Activated CD8-positive, alpha-beta T cell treated with anti-CD3 and anti-CD28 coated beads, Interleukin-2, amount 10 ng/mL, durations not matched to agents 7 days and 5 days (primary cell): ENCODE measurements at places on chromosomes 13 and 19. TPM values are rescaled to one million over a fixed set of nuclear protein-coding genes. Genes with fewer than 3 reads are reported as not detected.
A peak's percentile ranks its signal among the peaks of the same experiment; 100 is the strongest.

DNA sequence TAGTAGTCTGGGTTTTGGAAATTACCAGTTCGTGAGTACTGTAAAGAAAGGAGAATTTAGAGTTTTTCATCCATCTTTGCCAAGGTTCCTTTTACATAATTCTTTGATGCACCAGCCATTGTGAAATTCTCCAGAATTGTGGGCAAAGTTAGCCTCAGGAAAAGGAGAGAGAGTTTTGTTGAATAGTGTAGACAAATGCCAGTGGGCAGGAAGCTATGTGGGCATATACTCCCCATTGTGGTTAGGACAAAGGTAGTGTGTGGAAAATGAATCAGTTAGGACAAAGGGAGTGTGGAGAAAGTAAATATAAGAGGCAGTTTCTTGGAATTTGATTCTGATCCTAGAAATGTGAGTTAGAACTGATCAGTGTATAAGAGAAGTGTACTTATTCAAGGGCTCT is 67.9 kb downstream of the PCCA start:
- no peaks in the 10 kb centered on the region for H3K27me3 ChIP-seq
- no peak overlapping the region for H3K27ac ChIP-seq
- no peak overlapping the region for H3K4me3 ChIP-seq
- peaks cover 7% of the 10 kb centered on the region for H3K4me1 ChIP-seq
- H3K36me3 ChIP-seq = peaks cover 2% of the 10 kb centered on the region

- peaks cover 26% of the 10 kb centered on the region for H3K4me1 ChIP-seq
- peak; percentile 73 for DNase-seq
- peak overlapping the region; percentile 88 for H3K4me3 ChIP-seq
- H3K36me3 ChIP-seq = peaks cover 14% of the 10 kb centered on the region
- H3K27me3 ChIP-seq = no peaks in the 10 kb centered on the region
Measured at GRCh38 chr19:1650650-1651567, 1.5 kb downstream of the TCF3 start.

GRCh38 chr13:48436661-48437288 is 23.9 kb upstream of the LPAR6 start:
- no peaks in the 10 kb centered on the region for H3K27me3 ChIP-seq
- peaks cover 41% of the 10 kb centered on the region for H3K4me1 ChIP-seq
- H3K27ac ChIP-seq = no peak overlapping the region
- H3K36me3 ChIP-seq = peaks cover 51% of the 10 kb centered on the region
- DNase-seq = no peak

The GRIK5 gene
- 0.37 TPM for total RNA-seq

The ADGRE2 gene
- total RNA-seq = 0.29 TPM

- H3K27ac ChIP-seq = peak overlapping the region; percentile 80
- H3K36me3 ChIP-seq = peaks cover 22% of the 10 kb centered on the region
- peaks cover 25% of the 10 kb centered on the region for H3K4me1 ChIP-seq
- peak overlapping the region; percentile 84 for H3K4me3 ChIP-seq
- no peaks in the 10 kb centered on the region for H3K27me3 ChIP-seq
Measured at GRCh38 chr19:11598103-11598483, 810 bp downstream of the ZNF627 start.

GRCh38 chr13:29281932-29282495 is 313.5 kb downstream of the SLC7A1 start:
- H3K27ac ChIP-seq = no peak overlapping the region
- no peaks in the 10 kb centered on the region for H3K4me1 ChIP-seq
- no peaks in the 10 kb centered on the region for H3K36me3 ChIP-seq
- H3K27me3 ChIP-seq = no peaks in the 10 kb centered on the region

DNA sequence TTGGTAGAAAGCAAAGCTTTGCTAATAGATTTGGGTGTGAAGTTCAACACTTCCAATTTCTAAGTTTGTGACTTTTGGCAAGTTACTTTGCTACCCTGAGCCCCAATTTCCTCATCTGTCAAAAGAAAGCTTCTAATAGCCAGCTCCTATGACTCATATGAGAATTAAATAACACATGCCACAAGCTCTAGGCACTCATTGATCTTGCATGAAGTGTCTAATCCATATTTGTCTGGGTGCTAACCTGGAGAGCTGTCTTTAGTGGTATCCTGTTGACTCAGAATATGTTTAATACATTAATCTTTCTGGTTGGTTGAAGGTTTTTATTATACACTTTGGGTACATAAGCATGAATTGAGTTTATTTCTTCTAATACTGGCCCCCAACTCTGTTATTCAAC is 188.8 kb downstream of the POSTN start:
- no peak overlapping the region for H3K4me3 ChIP-seq
- no peaks in the 10 kb centered on the region for H3K36me3 ChIP-seq
- DNase-seq = no peak
- no peaks in the 10 kb centered on the region for H3K4me1 ChIP-seq
- H3K27me3 ChIP-seq = no peaks in the 10 kb centered on the region

- no peaks in the 10 kb centered on the region for H3K36me3 ChIP-seq
- no peak for DNase-seq
- H3K4me3 ChIP-seq = no peak overlapping the region
- peaks cover 2% of the 10 kb centered on the region for H3K27me3 ChIP-seq
Measured at GRCh38 chr13:111491659-111492058, 171.2 kb downstream of the TEX29 start.

DNA sequence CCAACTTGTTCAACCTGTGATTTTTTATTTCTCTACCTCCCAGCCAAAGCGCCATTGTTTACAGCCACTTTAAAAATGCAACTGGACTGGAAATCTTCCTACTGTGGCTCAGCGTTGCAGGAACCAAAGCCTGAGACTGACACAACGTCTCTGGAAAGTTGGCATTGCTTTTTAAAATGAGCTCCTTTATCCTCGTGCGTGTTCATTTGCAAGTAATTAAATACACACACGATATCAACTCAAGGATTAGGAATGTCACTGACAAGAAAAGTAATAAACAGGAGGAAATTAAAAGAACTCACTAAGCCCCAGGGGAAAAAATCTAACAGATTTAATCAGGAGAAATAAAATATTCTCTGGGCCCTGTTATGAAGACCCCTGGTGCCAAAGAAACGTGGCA is 184.6 kb upstream of the IRS2 start:
- H3K36me3 ChIP-seq = no peaks in the 10 kb centered on the region
- no peak overlapping the region for H3K27ac ChIP-seq
- H3K4me3 ChIP-seq = no peak overlapping the region

DNA sequence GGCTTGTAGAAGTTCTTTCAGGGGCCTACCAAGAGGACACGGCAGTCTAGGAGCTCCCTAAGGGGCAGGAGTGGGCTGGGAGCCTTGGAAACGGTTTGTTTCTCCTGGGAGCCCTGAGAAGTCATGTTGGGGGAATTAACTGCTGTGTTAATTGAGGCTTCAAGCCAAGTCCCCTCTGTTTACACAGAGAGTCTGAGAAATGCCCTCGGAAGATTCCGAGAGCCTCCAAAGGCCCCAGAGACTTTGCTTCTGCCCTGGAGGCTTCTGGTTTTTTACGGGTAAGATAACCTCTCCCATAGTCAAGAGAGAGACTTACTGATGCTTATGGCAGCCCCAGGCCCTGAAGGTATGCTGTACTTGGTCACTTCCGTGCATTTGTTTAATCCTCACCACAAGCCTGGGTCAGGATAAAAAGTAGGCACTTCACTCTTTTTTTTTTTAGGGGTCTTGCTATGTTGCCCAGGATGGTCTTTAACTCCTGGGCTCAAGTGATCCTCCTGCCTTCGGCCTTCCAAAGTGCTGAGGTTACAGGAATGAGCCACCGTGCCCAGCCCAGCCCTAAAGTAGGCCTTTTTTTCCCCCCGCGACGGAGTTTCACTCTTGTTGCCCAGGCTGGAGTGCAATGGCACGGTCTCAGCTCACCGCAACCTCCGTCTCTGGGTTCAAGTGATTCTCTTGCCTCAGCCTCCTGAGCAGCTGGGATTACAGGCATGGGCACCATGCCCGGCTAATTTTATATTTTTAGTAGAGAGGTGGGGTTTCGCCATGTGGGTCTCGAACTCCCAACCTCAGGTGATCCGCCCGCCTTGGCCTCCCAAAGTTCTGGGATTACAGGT is 15.2 kb downstream of the IER2 start:
- peaks cover 28% of the 10 kb centered on the region for H3K36me3 ChIP-seq
- peak overlapping the region; percentile 88 for H3K4me3 ChIP-seq
- no peaks in the 10 kb centered on the region for H3K27me3 ChIP-seq

DNA sequence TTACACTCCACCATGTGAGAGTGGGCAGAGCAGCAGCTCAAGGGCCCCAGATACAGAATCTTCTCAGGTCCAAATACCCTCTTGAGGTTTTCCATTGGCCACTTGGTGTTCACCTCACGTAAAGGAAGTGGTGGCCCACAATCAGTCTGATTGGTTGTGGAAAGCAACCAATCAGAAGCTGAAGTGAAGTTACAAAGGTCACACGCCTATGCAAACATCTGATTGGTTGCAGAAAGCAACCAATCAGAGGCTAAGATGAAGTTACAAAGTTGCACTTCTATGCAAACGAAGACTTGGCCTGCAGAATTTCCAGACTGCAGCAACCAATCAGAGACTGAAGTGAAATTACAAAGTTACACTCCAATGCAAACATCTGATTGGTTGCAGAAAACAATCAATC is 14.3 kb upstream of the TM9SF2 start:
- peak overlapping the region; percentile 32 for H3K27ac ChIP-seq
- peaks cover 25% of the 10 kb centered on the region for H3K36me3 ChIP-seq
- DNase-seq = no peak
- H3K4me3 ChIP-seq = no peak overlapping the region
- H3K4me1 ChIP-seq = peaks cover 40% of the 10 kb centered on the region
- H3K27me3 ChIP-seq = no peaks in the 10 kb centered on the region

The FCAR gene
- total RNA-seq = not detected

GRCh38 chr13:93307651-93308050 is 81.0 kb downstream of the GPC6 start:
- no peaks in the 10 kb centered on the region for H3K36me3 ChIP-seq
- no peaks in the 10 kb centered on the region for H3K27me3 ChIP-seq
- no peak for DNase-seq
- no peak overlapping the region for H3K27ac ChIP-seq
- no peaks in the 10 kb centered on the region for H3K4me1 ChIP-seq

The SERTM1 gene
- total RNA-seq = not detected

GRCh38 chr13:79874396-79875360 is 393.7 kb downstream of the NDFIP2 start:
- no peaks in the 10 kb centered on the region for H3K27me3 ChIP-seq
- DNase-seq = no peak
- H3K4me1 ChIP-seq = no peaks in the 10 kb centered on the region
- no peak overlapping the region for H3K4me3 ChIP-seq
- no peaks in the 10 kb centered on the region for H3K36me3 ChIP-seq

The TNFSF9 gene
- 1.7 TPM for total RNA-seq

DNA sequence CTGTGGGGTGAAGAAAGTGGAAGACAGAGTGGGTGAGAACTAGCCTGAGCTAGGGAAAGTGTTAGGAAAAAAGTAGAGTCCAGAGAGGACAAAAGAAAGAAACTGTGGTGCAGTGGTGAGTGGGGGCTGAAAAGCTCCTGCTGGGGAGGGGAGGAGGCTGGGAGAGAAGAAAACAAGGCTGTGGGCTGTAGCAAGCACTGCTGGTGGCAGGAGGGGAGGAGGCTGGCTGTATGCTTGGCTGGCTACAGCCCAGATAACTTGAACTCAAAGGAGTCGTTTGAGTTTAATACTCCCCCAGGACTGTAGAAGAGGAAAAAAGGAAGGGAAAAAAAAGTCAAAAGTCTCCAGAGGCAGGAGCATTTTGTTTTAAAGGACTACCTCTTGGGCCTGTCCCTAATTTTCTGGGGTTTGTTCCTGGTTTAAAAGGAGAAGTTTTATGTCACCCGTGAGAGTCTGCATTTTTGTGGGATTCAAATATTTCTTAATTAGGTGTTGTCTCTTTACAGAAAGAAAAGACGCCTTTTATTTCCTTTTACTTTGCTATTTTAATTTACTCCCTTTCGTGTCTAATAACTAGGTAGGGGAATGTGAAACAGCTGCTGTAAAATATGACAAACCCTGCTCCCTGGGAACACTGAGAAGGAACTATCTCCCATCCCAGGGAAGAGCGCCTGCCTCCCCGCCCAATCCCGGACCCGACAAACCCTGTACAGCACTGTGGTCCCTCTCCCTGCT is 21.7 kb downstream of the ZIC5 start:
- H3K36me3 ChIP-seq = no peaks in the 10 kb centered on the region
- no peak overlapping the region for H3K4me3 ChIP-seq

The PIBF1 gene
- total RNA-seq = 29.6 TPM

- H3K27me3 ChIP-seq = peaks cover 14% of the 10 kb centered on the region
- H3K36me3 ChIP-seq = no peaks in the 10 kb centered on the region
- no peak overlapping the region for H3K4me3 ChIP-seq
- DNase-seq = no peak
Measured at GRCh38 chr13:97935071-97935470, 18.4 kb upstream of the IPO5 start.

DNA sequence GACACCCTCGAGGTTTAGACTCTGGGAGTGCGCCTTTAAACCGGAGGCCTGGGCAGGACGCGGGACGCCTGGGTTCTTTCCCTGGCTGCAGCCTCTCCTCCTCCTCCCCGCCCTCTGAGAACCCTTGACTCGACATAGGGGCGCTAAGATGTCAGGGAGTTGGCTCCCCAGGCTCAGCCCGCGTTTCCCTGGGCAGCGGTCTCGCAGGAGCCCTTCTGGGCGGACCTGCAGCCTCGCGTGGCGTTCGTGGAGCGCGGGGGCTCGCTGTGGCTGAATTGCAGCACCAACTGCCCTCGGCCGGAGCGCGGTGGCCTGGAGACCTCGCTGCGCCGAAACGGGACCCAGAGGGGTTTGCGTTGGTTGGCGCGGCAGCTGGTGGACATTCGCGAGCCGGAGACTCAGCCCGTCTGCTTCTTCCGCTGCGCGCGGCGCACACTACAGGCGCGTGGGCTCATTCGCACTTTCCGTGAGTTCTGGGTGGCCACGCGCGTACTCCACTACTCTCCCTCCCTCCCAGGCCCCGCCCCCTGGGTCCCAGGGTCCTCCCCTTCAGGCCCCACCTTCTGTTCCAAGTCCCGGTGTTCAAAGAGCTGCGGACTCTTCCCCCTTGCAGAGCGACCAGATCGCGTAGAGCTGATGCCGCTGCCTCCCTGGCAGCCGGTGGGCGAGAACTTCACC is 1.3 kb downstream of the ICAM5 start:
- peak; percentile 66 for DNase-seq
- H3K4me1 ChIP-seq = peaks cover 91% of the 10 kb centered on the region
- peaks cover 10% of the 10 kb centered on the region for H3K36me3 ChIP-seq
- H3K4me3 ChIP-seq = peak overlapping the region; percentile 73

DNA sequence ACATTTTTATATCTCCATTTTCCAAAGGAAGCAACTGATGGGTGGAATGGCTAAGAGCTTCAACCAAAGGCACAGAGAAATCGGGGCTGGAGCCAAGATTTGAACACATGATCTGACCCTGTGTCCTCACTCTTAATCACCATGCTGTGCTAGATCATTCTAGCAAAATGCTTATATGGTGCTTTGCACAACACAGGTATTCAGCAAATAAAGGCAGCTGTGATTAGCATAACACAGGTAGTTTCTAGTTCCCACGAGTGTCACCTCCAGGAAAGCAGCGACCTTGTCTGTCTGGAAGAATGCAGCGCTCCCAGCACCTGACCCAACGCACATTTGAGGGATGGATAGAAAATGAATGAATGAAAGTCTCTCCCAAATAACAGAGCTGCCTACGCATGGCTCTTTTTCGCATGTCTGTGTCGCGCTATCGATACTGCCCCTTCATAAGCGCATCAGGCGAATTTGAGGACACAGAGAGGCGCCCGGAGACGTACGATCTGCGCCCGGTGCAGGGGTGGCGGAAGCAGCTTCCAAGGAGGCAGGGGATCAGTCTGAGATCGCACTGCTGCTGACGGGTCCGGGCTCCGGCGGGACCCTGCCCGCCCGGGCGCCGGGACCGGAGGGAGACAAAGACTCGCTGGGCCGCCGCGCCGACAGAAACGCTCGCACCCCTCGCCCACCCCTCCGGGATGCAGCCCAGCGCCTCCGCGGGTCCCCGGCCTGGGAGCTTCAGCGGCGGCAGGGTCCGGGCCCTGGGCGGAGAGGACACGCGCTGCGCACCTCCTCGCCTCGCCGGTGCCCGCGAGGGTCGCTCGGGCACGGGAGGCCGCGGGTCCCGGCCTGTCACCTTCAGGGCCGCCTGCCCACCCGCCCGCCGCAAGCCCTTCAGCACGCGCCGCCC is 609 bp downstream of the EPS15L1 start:
- peak; percentile 49 for DNase-seq
- H3K4me3 ChIP-seq = peak overlapping the region; percentile 91
- peak overlapping the region; percentile 61 for H3K27ac ChIP-seq
- peaks cover 3% of the 10 kb centered on the region for H3K27me3 ChIP-seq
- H3K4me1 ChIP-seq = peaks cover 26% of the 10 kb centered on the region
